ENCODE measurements at places on chromosomes 16 and 17. TPM values are rescaled to one million over a fixed set of nuclear protein-coding genes. Genes with fewer than 3 reads are reported as not detected.

DNA sequence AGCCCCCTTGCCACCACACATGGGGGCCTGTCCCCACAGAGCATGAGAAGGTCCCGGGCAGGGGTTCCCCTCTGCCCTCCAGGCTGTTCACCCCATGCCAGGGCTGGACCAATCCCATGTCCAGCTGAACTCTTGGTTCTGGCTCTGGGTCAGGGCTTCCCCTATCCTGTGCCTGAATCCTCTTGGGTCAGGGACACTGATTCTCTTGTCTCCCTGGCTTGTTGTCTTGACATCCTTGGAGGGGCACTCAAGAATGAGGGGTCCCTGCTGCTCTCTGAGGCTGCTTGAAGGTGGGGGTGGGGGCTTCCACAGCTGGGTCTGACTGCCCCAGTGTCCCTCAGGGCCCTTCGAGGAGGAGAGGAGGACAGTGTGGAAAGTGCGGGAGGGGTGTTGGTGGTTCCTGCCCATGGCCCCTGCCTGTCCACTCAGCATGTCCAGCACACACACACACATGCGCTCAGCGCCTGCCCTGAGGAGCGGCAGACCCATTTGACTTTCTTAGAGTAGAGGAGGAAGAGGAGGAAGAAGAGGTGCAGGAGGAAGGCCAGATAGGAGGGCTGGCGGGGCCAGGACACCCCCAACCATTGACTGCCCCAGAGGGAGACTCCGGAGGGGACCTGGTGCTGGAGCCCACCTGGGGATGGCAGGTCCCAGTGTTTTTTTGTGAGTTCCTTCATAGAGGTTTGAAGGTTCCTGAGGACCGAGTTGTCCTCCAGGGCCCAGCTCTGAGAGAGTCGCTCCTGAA, 47.0 kb downstream of the TNFRSF13B start:
- H3K36me3 ChIP-seq = no peaks in the 10 kb centered on the region
- no peaks in the 10 kb centered on the region for H3K4me1 ChIP-seq
- H3K27ac ChIP-seq = no peak overlapping the region
- no peaks in the 10 kb centered on the region for H3K27me3 ChIP-seq
- no peak for DNase-seq

DNA sequence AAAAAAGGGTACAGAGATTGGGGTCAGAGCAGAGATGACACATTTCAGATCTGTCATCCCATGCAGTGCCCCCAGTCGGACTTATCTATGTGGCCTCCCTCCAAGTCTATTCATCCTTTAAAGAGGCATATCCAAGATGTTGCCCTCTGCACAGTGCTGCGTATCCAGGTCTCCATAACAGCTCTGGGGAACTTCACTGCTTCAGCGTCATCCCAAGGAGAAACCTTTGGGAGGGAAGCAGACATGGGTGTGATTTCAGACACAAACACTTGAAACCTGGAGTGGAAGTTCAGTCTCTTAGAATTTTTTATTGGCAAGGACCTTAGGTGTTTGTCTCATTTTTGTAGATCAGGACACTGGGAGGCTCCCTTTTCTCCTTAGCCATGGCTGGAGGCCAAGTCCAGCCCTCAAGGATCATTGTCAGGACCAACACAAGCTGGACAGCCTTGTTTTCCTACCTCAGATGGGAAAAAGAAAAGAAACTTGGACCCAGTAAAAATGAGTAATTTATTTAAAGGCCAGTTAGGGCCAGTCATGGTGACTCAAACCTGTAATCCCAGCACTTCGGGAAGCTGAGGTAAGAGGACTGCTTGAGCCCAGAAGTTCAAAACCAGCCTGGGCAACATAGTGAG, 23.9 kb upstream of the NLK start:
- no peak overlapping the region for H3K4me3 ChIP-seq
- H3K4me1 ChIP-seq = no peaks in the 10 kb centered on the region
- no peak for DNase-seq
- no peaks in the 10 kb centered on the region for H3K36me3 ChIP-seq

GRCh38 chr17:9669551-9670008, 24.3 kb downstream of the USP43 start:
- no peaks in the 10 kb centered on the region for H3K36me3 ChIP-seq
- H3K27ac ChIP-seq = no peak overlapping the region
- H3K27me3 ChIP-seq = no peaks in the 10 kb centered on the region
- H3K4me1 ChIP-seq = no peaks in the 10 kb centered on the region

- no peaks in the 10 kb centered on the region for H3K27me3 ChIP-seq
- no peak for DNase-seq
- H3K27ac ChIP-seq = no peak overlapping the region
- H3K4me1 ChIP-seq = no peaks in the 10 kb centered on the region
These were observed 90.3 kb downstream of the KATNIP start for GRCh38 chr16:27640277-27640600.

DNA sequence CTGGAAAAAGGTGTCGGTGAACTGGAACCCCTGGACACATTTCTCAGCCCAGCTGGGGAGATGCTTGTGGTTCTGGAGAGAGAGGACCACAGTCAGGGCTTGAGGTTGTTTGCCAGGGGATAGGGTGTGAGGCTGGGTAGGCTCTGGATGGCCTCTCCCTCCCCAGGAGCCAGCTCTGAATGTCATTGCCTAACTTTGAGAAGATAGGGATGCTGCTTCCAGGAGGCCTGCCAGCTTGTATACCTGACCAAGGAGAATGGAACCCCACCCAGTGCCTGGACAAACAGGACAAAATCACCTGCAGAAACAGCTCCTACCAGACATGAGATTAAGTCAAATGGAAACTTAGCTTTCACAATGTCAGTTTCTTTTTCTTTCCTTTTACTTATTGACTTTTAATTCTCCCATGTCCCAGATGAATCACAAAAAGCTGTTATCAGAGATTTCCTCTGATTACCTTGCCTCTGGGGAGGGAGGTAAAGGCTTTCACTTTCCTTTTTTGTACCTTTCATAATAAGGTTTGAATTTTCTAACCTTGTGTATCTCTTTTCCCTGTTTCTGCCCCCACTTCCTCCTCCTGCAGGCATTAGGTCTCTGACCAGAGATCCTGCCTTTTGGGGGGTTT, 29.8 kb upstream of the PLLP start:
- no peaks in the 10 kb centered on the region for H3K27me3 ChIP-seq
- peaks cover 10% of the 10 kb centered on the region for H3K4me1 ChIP-seq
- no peak for DNase-seq
- H3K36me3 ChIP-seq = no peaks in the 10 kb centered on the region
- H3K27ac ChIP-seq = no peak overlapping the region
- no peak overlapping the region for H3K4me3 ChIP-seq

DNA sequence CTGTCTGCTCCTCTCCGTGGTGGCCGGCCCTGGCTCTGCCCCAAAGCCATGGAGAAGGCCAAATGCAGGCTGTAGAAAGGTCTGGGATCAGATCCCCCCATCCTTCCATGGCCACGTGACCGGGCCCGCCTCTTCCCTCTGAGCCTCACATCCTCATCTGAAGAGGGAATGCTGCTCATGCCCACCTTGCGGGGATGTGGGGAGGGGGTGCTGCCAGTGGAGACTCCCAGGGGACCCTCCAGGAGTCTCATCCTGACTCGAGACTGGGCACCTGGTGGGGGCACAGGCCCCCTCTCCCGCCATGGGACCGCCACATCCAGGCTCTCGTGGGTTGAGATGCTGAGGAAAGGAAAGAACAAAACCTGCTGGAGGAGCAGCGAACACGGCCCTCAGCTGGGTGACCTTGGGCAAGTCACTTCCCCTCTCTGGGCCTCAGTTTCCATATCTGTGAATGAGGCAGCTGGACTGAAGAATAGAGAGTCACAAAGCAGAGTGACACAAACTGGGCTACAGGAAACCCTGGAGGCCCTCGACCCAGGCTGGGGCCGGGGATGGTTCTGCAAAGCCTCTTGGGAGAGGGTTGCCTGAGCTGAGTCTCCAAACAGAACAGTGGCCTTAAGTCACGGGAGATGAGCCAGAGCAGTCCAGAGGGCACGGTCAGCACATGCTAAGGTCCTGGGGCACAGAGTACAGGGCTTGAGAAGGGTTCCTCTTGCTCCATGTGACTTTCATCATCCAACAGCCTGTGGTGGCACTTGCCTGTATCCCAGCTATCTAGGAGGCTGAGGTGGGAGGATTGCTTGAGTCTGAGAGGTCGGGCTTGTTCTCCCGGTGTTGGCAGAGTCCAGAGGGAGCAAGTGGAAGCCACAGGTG, 30.1 kb downstream of the SOCS1 start:
- H3K36me3 ChIP-seq = no peaks in the 10 kb centered on the region
- no peak overlapping the region for H3K27ac ChIP-seq
- DNase-seq = no peak
- no peaks in the 10 kb centered on the region for H3K4me1 ChIP-seq
- H3K27me3 ChIP-seq = no peaks in the 10 kb centered on the region

DNA sequence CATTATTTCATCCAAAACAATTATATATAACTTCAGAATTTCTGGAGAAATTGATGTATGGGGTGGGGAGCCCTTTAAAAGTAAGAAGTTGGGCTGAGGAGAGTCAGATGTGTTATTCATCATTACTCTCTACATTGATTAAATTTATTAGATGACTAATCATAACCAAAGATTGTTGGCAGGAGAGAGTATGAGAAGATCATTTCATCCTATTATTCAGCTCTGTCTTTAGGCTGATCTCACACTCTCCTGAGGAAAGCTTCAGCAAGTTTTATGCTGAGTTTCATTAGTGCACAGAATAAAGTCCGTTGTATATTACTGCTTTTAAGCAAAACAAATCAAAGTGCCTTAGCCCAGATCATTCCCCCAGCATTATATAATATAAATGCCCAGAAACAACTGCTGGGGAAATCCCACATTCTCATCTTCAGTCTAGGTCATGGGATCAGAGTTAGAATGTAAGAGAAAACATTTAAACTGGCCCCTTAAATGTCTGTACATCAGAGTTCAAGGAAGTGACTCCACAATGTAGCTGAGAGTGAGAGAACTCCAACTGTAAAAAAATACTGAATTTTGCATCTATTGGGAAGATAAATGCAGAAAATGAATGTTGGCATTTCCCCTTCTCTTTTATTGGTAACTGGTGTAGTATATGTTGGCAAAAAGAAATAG, 130.1 kb upstream of the HLF start:
- no peak for DNase-seq
- H3K27me3 ChIP-seq = no peaks in the 10 kb centered on the region
- no peak overlapping the region for H3K4me3 ChIP-seq
- no peak overlapping the region for H3K27ac ChIP-seq
- no peaks in the 10 kb centered on the region for H3K4me1 ChIP-seq

DNA sequence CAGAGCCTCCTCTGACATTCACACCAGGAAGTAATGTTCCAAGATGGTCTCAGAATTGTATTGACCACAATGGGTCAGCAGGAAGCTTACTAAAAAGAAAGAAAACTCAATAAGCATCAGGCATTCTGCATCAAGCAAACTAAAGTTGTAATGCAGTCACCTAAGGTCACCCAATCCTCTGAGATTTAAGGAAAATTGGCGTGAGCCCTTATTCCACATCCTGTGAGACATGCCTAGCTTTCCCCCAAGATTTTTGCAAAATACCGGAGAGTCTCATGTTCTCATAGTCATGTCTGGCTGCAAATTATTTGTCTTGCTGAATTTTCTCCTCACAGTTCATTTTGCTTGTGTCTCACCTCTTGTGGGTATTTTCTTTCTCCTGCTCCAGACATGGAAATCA, 417.1 kb upstream of the SOX9 start:
- no peak overlapping the region for H3K27ac ChIP-seq
- no peak overlapping the region for H3K4me3 ChIP-seq
- H3K36me3 ChIP-seq = no peaks in the 10 kb centered on the region
- H3K27me3 ChIP-seq = no peaks in the 10 kb centered on the region
- no peak for DNase-seq
- no peaks in the 10 kb centered on the region for H3K4me1 ChIP-seq

- H3K36me3 ChIP-seq = no peaks in the 10 kb centered on the region
- peak within 1 kb of the TSS; percentile 61 for H3K4me3 ChIP-seq
- no peaks in the 10 kb centered on the region for H3K27me3 ChIP-seq
These were observed at the start of gene KLHL11 for GRCh38 chr17:41864836-41865595. TSS of gene KLHL11 (minus strand) at chr17:41865423. CDS start at chr17:41865370, 53 bp downstream.

- H3K4me1 ChIP-seq = no peaks in the 10 kb centered on the region
- no peaks in the 10 kb centered on the region for H3K36me3 ChIP-seq
- H3K4me3 ChIP-seq = no peak overlapping the region
- no peak for DNase-seq
- H3K27me3 ChIP-seq = no peaks in the 10 kb centered on the region
These were observed 187.0 kb downstream of the SEC14L1 start for GRCh38 chr17:77327566-77328464.

DNA sequence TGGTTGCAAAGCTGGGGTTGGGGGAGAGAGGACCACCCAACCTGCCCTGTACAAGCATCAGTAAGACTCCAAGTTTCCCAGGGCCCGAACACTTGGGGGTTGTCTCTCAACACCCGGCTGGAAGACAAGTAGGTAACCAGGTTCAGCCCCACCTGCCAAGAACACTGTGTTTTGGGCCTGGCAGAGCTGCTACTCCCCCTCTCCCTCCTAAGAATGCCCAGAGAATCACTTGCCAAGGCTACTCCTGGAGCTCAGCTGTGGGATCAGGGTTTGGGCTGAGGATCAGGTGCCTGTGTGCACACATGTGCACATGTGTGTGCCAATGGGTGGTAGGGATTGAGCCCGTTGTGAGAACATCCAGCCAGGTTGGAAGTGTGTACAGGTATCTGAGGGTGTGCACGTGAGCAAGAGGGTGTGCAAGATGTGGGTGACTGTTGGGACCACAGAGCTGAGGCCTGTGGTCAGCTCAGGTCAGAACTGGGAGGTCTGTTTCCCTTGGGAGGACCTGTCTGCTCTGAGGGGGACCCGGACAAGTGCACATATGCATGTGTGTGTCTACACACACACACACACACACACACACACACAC, 2.3 kb downstream of the HSD11B2 start:
- DNase-seq = no peak
- H3K4me3 ChIP-seq = no peak overlapping the region
- no peak overlapping the region for H3K27ac ChIP-seq
- H3K36me3 ChIP-seq = peaks cover under 1% of the 10 kb centered on the region
- H3K27me3 ChIP-seq = no peaks in the 10 kb centered on the region

DNA sequence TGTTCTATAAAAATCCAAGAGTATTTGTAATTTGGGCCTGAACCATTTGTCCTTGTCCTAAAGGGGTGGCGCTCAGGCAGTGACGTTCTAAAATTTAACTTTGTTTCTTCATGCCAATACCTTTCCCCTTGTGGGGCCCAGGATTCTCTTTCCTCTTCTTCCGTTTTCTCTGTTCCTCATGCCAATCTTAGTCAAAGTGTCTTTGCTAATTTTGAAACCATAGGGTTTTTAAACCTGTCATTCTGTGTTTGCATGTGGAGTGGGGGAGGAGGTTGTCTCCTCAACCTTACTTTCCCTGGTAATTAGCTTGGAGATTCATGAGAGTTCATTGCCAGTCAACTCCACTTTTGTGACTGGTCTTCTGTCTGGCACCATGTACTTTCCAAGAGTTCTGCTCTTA, 337.1 kb downstream of the MAF start:
- no peak overlapping the region for H3K4me3 ChIP-seq
- no peak for DNase-seq
- H3K4me1 ChIP-seq = no peaks in the 10 kb centered on the region
- H3K36me3 ChIP-seq = no peaks in the 10 kb centered on the region
- H3K27me3 ChIP-seq = no peaks in the 10 kb centered on the region

The KRTAP4-6 gene
- not detected for total RNA-seq

The ZNF423 gene
- total RNA-seq = 12.5 TPM

The SLC16A13 gene
- 1.3 TPM for total RNA-seq
